Astrocyte (in vitro differentiated cells and primary cell): ENCODE measurements at places on chromosomes 1 and 21.

GRCh38 chr1:9920606-9921005 is 10.5 kb upstream of the CTNNBIP1 start:
- no peak for DNase-seq

DNA sequence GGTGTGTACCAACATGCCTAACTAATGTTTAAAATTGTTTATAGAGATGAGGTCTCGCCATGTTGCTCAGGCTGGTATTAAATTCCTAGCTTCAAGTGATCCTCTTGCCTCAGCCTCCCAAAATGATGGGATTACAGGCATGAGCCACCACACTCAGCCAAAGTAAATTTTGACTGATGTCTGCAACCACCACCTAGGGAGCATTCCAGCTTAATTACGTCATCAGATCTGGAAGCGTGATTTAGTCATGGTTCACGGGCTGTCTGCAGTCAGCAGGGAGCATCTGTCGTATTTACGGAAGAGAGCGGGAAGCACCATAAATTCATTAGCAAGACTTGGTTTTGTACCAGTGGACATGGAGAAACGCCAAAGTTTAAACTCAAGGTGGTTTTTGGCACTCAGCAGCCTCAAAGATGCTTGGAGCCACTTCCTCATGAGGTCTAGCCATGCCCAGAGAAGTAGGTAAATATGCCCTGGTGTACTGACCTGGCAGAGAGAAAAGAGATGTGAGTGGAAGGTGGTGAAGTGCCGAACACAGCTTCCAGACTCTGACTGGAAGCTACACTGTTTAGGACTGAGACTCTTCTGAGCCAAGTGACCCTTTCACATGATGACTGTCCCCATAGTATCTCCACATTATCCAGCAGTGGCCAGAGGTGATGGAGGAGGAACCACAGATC is 60.8 kb upstream of the SLC35F3 start:
- DNase-seq: peak; percentile 69

DNA sequence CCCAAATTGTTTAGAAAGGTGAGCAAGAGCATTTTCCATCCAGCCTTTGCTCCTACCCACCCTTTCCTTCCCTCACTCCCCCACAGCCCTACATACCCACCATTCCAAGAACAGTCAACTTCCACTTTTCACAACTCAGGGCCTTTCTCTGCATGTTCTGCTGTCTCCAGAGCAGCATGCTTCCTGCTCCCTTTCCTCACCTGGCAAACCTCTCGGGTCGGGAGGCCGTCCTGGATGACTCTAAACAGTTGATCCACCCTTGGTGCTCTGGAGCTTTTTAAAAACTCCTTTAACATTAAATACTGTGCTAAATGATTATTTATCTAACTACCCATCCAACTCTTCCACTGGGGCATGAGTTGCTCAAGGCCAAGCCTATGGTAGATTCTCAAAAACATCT is 200.6 kb downstream of the SETD4 start:
- DNase-seq: no peak

GRCh38 chr21:29082046-29082815 is 8.8 kb upstream of the CCT8 start:
- no peak for DNase-seq

GRCh38 chr1:36359911-36360550 is 25.7 kb downstream of the STK40 start:
- no peak for DNase-seq

- DNase-seq: no peak
These were observed 29.1 kb downstream of the TBX15 start for GRCh38 chr1:118958937-118959631.

- no peak for DNase-seq
These were observed 18.1 kb upstream of the SHE start for GRCh38 chr1:154520333-154520732.

DNA sequence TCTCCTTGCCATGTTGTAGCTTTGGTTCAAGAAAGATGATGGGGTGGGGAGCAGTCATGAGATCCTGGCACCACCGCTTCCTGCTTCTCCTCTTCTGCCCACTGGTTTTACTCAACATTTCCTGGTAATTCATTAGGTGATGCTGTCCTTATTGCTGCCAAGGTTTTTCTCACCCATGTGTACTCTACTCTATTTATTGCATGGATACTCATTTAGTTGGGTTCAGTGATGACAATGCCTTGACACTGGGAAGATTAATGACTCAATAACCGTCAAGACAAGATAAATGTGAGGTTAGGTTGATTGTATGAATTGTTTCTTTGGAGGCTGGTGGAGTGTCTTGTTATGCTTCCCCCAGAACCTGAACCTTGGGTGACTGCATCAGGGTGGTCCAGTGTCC is 484.2 kb downstream of the SIPA1L2 start:
- DNase-seq: no peak

DNA sequence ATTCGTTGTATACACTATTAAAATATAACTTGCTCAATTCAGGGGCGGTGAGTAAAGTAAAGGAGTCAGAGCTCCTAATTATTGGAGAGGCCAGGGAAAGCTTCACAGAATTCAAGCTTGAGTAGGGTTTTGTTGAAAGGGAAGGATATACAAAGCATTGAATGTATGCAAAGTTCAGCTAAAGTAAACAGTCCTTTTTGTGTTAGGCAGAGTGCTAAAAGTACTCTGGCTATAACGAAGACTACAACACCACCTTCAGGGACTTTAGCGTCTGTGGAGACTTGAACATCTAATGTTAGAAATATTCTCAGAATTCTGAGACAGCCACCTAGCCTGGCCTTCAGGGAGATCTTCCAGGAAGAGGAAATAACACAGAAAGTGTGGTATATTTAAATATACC is 1.1 kb downstream of the FALEC start:
- no peak for DNase-seq

DNA sequence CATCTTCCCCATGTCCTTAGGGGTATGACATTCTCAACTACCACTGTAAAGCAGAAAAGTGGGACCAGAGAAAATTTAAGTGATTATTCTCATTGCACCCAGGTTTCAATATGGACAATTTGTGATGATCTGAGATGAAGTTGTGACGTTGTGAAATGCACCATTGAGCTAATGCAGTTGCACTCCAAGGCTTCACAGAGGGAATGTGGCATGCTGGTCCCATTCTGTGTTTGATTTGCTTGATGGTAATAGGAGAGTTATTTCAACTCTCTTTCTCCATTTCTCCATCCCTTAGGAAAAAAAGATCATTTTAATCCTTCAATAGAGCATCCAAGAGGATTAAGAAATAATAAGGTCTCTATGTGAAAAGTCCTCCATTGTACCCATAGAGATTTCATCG is 136.6 kb downstream of the SLC30A10 start:
- DNase-seq: no peak

DNA sequence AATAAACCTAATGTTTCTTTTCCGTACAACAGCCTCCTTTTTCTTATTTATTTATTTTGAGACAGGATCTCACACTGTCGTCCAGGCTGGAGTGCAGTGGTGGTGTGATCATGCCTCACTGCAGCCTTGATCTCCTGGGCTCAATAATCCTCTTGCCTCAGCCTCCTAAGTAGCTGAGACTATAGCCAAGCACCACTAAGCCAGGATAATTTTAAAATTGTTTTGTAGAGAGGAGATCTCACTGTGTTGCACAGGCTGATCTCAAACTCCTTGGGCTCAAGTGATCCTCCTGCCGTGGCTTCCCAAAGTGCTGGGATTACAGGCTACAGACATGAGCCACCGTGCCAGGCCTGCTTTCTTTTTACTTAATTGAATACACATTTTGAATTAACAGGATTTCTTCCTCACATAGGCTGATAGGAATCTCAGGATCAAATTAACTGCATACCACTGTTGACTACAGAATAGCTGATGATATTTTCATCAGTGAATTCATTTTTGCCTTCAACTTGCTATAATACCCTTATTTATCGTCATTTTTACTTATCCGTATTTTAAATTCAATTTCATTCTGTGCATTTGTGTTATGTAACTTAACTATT is 2010.5 kb downstream of the NCAM2 start:
- DNase-seq: no peak

- no peak for DNase-seq
These were observed 208.7 kb downstream of the SIPA1L2 start for GRCh38 chr1:232421143-232421796.

- DNase-seq: peak; percentile 79
These were observed 104.6 kb downstream of the TGFBR3 start for GRCh38 chr1:91781371-91781825.
